ENCODE measurements at places on chromosomes 5 and 9.

DNA sequence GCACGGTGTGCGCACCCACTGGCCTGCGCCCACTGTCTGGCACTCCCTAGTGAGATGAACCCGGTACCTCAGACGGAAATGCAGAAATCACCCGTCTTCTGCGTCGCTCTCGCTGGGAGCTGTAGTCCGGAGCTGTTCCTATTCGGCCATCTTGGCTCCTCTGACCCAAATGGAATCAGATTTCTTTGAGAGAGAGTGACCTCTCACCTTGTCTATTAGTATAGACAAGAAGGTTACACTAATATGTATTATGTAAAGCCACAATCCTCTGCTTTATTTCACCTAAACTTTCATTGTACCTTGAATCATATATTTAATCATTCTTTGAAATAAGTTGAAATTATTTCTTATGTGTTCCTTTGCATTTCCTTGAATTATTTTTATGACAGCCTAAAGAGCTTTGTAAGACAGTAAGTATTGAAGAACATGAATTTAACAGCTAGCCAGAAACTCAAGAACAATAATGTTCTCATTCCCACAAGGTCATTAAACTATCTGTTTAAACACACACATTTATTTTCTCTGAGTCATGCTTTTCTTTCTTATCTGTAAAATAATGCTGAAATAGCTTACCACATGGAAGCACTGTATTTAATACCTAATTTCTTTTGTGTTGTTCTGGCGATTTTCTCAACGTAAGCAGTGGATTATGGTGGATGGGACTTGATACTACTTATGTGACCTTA is 91.8 kb upstream of the DMRTA1 start:
- DNase-seq: no peak

- DNase-seq: no peak
Measured at GRCh38 chr9:80957801-80958200, 731.5 kb downstream of the TLE1 start.

- DNase-seq: no peak
Measured at GRCh38 chr5:124843596-124843899, 97.1 kb upstream of the ZNF608 start.

DNA sequence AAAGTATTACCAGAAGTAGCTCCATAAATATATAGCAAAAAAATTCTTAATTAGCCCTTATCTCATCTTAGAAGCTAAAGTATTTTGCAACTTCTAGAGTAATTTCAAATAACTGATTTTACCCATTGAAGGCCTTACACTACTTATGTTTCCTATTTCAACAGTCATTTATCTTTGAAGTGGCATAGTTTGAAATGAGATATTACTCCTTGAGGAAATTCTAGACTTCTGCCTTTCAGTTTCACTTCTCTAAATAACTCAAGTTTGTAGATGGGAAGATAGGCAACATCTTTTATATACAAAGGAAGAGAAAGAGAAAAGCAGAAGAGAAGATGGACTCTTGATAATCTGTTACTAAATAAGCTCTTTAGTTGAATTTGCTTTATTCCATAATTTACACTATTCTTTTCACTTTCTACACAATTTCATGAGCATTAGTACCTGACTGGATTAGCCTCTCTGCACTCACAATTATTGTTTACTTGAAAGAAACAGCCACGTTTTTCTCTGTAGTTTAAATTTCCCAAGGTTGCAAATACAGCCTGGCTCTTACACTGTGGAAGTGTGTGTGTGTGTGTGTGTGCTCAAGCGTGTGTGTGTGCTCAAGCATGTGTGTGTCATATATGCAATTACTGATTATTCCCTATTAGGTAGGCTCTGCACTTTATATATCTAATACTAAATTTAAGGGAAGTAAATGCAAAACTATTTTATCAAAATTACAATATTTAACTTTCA is 60.6 kb upstream of the EMB start:
- DNase-seq: no peak

DNA sequence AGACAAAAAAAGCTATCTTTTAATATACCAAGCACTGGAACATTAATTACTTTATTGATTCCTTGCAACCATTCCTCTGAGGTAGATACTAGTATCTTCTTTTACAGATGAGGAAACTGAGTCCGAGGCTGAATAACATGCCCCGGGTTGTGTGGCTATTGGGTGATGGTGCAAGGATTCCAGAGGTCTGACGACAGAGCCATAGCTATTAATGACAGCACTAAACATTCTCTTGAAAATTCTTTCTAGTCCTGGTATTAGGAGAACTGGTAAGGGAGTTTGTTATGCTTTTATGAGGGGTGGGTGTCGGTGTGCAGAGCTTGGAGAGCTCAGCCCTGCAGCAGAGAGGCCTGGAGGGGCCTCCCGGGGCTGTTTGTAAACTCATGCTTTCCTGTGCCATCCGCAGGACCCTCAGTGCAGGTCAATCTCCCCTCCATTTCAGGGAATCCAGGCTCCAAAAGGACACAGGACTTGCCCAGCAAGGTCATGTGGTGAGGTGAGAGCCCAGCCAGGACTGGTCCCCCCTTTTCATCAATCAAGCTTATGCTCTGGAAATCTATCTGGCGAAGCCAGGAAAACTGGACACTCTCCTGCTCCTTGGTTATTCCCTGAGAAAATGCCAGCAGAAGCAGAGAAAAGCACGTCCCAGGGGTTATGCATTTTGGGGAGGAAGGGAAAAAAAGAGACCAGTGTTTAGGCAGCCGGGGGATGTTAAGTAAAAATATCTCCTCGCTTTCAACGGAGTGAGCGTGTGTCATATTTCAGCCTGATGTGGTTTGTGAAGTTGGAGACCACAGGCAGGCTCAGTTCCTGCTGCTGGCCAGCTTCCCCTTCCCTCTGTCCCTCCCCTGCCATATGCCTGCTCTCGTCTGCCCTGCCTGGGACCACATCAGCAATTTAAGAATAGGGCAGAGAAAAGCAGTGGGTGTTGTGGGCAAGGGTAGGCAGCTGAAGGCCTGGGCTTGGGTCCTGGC is 3.7 kb downstream of the GSN start:
- DNase-seq: no peak

DNA sequence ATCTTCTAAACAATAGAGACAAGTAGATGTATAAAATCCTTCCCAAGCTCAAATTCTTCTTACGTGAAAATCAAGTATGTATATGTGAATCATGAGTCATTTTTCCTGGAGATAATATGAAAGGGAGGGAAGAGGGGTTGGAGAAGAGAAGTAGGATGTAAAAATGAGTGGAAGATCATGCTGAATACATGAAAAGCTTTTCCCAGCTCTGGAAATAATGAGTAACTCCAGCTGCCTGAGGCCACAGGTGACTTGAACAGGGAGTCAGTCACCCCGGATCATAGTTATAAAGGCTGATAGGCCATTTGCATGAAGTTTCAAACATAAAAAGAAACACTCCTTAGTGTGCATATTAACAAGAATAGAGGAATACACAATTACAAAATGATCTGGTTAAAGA is 486.7 kb downstream of the EFNA5 start:
- no peak for DNase-seq

DNA sequence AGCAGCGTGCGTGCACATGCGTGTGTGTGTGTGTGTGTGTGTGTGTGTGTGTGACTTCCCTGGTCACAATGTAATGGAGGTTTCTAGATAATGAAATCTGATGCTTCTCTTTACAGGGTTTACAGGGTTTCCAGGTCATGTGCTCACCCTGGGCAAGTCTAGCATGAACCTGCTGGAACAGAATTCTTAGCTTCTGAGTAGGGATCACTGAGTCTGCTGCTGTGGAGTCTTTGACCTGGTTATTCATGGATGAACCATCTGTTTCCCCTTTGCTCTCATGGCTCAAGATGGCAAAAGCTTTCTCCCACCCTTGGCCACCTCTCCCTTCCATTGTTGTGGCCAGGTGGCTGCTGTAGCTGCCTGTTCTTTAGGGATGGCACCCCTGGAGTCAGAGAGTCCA is 111.6 kb upstream of the SHB start:
- no peak for DNase-seq

GRCh38 chr9:7103771-7104170 is 346.0 kb downstream of the KDM4C start:
- no peak for DNase-seq

DNA sequence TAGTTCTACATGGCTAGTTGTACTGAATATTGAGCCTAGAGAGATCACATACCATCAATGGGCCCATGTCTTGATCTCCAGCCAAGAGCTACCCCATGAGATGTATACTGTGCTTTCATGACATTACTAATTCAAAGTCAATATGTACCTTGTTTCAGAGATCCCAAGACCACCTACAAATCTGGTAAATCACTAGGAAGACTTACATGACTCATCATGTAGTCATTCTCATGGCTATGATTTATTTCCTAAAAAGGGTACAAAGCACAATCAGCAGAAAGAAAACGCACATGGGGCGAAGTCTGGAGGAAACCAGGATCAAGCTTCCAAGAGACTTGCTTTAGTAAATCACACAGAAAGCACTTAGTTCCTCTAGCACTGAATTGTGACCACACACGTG is 103.0 kb downstream of the PCSK5 start:
- no peak for DNase-seq

DNA sequence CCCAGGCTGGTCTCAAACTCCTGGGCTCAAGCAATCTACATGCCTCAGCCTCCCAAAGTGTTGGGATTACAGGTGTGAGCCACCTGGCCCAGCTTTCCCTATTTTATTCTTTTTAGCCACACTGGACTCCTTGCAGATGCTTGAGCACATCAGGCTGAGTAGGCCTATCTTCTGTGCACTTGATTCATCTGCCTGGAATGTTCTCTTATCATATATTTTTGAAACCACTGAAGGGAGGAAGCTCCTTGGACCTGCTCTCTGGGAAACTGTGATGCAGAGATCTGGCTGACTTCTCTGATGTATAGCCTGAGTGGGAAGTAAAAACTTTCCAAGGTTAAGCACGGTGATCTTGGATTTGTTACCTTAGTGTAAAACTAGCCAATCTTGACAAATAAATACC is 6.5 kb upstream of the MAT2B start:
- no peak for DNase-seq

DNA sequence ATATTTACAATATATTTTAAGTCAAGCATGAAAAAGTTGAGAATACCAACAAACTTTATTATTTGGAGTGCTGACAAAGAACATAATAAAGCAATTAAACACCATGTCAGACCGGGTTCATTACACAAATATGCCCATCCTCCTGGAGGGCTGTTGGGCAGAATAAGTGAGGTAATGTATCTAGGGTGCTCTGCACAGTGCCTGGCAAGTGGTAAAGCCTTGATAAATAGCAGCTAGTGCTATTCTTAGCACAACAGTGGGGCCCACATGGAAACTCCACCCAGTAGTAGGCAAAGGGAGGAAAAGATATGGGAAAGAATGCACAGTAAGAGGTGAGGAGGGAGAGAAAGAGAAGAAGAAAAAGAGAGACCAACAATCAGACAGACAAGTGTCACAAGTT is 97.7 kb downstream of the SLC1A3 start:
- DNase-seq: no peak

GRCh38 chr9:108058135-108058814 is 568.7 kb upstream of the KLF4 start:
- DNase-seq: no peak

GRCh38 chr5:153619771-153620170 is 129.3 kb downstream of the GRIA1 start:
- no peak for DNase-seq

DNA sequence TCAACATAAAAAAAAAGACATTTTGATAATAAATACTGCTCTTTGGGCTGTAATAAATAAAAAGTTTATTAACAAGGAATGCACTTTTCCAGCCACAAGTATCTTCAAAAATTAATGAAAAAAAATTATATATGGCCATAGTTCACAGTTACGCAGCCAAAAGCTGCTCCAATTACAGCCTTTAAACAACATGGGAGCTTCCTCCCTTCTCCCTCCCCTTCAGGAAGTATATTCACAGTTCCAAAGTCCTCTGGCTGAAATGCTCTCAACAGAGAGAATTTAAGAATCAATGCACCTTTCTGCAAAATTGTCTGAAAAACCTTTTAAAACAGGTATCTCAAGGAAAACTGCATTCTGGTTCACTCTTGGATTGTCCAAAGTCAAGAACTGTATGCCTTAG is 5.9 kb downstream of the PLK2 start:
- DNase-seq: no peak
